ENCODE measurements at places on chromosomes 2 and 18.

DNA sequence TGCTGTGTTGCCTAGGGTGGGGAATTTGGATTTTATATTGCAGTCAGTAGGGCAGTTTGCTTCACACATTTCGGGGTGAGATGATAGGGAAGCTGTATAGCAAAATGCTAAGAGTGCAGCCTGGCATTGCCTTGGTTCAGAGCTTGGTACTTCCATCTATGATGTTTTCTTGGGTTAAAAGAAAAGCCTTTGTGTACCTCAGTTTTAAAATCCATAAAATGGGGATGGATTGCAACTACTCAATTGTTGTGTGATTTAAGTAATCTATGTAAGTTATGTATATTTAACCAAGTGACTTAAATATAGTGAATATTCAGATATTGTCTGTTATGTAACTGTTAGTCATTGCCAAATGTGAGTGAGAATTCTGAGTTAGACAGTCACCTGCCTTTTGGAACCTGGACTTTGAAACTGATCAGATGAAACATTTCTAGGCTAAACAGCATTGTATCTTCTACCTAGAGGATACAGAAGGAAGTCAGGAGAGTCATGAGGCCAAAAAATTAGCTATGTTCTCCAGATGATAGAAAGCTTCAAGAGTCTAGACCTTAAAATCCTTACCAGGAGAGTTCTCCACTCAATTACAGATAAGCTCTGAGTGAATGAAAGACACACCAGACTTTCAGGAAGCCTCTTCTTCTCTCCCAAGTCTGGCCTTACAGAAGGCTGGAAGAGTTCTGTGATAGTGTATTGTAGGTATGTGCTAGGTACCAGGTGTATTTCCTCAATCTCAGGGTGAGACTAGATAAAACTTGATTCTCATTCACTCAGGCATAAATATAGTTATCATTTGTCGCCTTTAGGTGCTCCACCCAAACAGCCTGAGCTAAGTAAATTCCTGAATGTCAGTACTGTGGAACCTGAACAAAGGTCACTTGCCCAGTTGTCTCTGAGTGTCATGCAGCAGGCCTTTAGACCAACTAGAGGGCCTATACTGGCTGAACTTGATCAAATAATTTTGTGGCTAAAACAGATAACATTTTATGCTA, 7.5 kb downstream of the RIOK3 start:
- DNase-seq = no peak

- DNase-seq = no peak
Measured at GRCh38 chr2:70633508-70633907, 79.9 kb upstream of the TGFA start.

GRCh38 chr2:36582538-36582937, 15.4 kb downstream of the FEZ2 start:
- DNase-seq = no peak

GRCh38 chr18:58526425-58527284, 102.2 kb downstream of the ALPK2 start:
- no peak for DNase-seq

- DNase-seq = no peak
Measured at GRCh38 chr2:241417626-241418025, 61.5 kb downstream of the FARP2 start.

DNA sequence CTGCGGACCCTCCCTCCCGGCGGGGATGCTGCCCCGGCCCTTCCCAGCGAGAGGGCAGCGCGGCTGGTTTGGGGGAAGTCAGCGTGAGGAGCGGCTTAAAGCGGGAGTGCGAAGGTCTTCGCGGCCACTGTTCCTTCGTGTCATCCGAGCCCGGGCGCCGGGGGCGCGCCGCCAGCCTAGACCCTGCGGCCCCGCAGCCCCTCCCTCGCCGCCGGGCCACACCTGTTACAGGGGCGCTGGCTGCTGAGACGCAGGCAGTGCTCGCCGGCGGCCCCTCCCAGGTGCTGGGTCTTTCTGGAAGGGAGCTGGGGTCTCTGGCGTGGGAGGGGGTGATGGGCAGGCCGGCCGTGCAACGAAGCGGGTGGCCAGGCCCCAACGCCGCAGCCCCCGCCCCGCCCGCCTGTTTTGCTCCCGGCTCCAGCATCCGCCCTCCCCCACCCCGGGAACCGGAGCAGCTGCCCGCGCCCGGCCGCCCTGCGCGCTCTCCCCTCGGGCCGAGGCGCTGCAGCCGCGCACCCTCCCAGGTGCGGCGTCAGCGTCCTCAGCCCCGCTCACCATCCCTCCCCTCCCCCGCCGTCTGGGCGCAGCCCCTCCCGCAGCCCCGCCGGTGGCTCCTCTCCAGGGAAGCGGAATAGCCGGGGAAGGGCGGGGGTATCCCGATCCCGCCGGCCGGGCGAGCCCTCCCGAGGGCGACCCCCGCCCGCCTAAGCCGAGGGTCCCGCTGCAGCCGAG, 727 bp downstream of the KIF1A start:
- DNase-seq = no peak

DNA sequence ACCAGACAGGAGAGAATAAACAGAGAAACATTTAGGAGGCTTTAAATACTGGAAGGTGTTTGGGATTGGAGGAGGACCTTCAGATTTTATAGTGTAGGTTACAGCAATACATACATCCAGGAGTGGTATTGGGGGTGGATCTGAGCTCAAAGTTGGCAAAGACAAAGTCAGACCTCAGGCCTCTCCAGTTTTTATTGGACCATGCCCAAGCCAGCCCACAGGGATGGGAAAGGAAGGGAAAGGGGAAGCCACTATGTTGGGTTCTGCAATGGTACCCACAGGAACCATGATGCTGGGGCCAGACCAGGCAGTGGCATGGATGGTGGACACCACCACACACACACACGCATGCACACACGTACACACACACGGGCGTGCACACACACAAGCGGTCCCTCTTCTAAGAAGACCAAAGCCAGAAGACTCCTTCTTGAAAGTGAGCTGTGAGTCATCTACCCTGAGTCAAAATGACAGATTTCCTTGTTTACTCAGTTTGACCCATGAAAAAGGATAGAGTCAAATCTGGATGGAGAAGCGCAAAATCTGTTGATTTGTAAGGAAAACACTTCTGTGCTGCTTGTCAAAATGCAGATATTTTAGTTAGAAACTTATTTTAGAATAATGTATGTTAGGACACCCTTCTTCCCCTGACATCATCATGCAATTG, 87.9 kb downstream of the TRABD2A start:
- no peak for DNase-seq

DNA sequence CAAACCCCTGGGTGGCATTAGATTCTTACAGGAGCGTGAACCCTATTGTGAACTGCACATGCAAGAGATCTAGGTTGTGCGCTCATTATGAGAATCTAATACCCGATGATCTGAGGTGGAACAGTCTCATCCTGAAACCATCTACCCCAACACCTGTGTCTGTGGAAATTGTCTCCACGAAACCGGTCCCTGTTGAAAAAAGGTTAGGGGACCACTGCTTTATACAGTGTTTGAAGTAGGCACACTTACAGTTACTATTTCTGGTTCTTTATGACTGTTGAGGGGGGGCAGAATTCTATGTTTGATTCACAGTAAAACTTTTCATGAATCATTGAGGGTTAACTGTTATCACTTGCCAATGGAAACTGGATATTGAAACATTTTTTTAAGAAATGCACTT, 72.0 kb downstream of the RIF1 start:
- DNase-seq = no peak

GRCh38 chr2:238940806-238941205, 92.9 kb downstream of the TWIST2 start:
- DNase-seq = no peak

DNA sequence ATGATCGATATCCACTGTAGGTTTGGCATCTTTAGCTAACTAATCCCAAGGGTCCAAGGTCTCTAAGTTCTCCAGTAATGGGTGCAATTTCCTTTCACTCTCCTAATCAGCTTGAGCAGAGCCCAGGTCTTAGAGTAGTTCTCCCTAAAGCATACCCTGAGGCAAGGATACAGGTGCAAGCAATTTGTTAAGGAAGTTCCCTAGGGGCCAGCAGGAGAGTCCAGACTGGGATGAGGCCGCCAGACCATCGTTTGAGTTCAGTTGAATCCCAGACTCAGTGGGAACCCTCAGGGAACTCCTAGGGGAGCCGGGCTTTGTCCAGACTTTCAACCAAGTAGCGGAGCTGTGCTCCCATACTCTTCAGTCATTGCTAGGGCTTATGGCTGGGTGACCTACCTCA, 835.4 kb upstream of the CDH2 start:
- DNase-seq = no peak

GRCh38 chr2:138036522-138036921, 72.2 kb downstream of the HNMT start:
- no peak for DNase-seq

- DNase-seq = no peak
Measured at GRCh38 chr2:163600801-163601200, 135.0 kb downstream of the FIGN start.

- no peak for DNase-seq
Measured at GRCh38 chr2:140257692-140258300, 1477.6 kb upstream of the NXPH2 start.

DNA sequence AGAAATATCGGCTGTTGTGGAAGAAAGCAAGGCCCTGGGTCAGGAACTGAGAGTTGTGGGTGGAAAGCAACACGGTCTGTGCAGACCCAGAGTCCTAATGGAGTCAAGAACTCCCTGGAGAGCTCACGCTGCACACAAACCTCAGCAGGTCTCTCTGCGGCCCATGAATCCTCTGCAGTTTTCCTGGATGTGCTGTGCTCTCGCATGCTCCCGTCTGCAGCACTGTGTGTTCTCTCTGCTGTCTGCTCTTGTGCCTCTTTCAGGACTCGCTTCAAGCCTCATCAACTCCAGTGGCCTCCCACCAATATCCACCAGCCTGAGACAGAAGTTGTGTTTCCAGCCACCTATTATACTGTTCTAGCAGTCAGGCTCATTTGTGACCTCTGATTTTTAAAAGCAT, 24.3 kb downstream of the RNU4ATAC start:
- no peak for DNase-seq

- no peak for DNase-seq
Measured at GRCh38 chr2:164717000-164717803, 95.9 kb upstream of the GRB14 start.

- no peak for DNase-seq
Measured at GRCh38 chr18:55079481-55080355, 120.5 kb upstream of the CCDC68 start.

GRCh38 chr18:79904357-79905147, 46.9 kb downstream of the SLC66A2 start:
- no peak for DNase-seq

- no peak for DNase-seq
Measured at GRCh38 chr2:197131558-197131855, 179.1 kb downstream of the ANKRD44 start.

DNA sequence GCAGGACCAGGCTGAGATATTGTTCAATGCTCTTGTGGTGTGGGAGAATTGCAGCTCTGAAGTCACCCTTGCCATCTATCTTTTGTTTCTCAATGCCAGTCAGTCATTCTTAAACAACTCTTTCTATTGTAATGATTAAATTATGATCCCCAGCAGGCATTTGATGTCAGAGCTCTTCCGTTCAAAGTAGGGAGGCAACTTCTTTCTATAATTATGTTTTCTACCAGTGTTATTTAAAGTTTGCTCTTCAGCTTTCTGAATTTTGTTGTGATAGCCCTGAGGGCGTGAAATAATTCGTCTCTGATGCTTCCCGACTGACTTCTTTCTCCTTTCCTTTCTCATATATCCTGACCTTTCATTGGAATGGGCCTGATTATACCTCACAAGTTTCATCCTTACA, 161.4 kb upstream of the KLHL14 start:
- DNase-seq = no peak
